HS-5 (cell line): ENCODE measurements at places on chromosomes 11 and 22.
A peak's percentile ranks its signal among the peaks of the same experiment; 100 is the strongest.

GRCh38 chr11:14619603-14620531 lies 23.7 kb upstream of the PDE3B start:
- DNase-seq: peak; percentile 5

DNA sequence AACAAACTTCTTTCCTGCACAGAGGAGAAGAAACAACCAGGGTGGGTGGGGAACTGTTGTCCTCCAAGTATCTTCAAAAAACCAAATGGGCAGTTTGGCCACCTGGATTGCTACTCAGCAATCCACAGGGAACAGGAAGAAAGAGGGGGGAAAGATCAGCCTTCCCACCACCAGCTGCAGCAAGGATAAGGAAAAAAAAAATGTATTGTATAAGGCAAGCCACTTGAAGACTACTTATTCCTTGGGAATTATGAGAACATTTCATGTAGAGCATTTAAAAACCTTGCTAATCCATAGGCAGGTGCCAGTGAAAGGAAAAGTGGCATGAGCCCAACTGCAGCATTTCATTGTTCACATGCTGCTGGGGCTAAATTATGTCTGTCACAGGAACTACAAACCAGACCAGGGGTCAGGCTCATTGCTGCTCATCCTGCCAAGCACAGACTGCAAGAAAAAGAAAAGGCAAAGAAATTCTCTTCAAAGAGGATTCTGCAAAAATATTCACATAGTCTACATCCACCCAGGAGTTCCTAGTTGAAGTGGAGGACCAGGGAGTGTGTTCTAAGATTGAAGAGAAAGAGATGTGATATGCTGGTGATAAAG lies 2.2 kb downstream of the RAB30 start:
- no peak for DNase-seq

GRCh38 chr11:111119751-111120150 lies 125.8 kb upstream of the POU2AF2 start:
- DNase-seq: no peak

GRCh38 chr11:12088047-12088481 lies 22.3 kb upstream of the MICAL2 start:
- no peak for DNase-seq
